ENCODE measurements at places on chromosomes 4 and X.

DNA sequence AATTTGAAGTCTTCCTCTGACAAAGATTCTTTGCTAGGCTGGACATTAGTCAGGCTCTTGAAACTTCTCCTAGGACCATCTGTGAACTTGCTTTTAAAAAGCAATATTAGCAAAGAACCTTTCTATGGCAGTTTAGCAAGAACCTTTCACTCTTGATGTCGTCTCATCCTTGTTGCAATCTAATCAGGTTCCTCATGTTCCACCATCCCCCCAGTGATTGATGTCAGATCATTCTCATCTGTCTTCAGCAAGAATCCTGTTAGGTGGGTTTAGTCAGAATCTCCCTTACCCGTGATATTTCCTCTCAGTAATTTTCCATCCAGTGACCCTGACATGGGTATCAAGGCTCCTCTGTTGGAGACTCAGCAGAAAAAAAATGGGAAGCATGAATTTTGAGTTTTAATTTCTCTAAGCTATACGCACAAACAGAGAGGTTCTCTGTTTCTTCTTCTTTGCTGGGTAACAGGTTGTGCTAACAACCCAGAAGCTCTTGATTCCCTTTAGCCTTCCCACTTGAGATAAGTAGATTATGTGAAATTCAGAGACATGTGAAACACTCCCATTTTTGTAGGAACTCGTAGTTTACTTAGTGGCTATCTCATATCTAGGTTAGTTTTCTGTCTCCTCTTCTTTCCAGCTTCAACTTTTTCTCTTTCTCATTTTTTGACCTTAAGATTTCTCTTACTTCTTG lies 507.4 kb downstream of the C4orf33 start:
- no peak for DNase-seq

DNA sequence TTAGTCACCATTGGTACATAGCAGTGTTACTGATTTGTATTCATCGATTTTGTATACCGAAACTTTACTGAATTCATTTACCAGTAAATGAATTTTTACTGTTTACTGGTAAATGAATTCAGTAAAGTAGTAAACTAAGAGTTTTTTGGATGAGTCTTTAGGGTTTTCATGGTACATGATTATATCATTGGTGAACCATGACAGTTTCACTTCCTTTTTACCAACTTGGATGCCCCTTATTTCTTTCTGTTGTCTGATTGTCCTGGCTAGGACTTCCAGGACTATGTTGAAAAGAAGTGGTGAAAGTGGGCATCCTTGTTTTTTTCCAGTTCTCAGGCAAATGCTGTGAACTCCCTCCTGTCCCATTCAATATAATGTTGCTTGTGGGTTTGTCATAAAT lies 494.9 kb downstream of the GALNTL6 start:
- no peak for DNase-seq

DNA sequence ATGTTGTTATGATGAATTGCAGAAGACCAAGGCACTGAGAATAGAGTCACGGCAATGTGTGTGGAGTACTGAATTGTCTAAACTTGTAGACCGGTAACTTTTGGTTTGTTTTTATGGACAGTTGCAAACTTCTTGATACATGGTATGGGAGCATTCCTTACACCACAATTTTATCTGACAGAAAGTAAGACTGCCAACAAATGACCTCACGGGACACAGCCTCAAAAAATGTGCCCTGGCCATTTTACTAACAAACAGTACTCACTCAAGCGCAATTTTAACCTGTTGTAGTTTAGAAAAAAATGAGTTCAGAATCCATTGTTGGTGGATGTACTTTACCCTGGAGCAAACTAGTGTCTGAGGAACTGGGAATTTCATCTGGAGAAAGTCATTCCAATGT lies 321.2 kb downstream of the CAMK2D start:
- no peak for DNase-seq

GRCh38 chrX:40420899-40421729 lies 159.7 kb upstream of the ATP6AP2 start:
- DNase-seq = no peak

GRCh38 chrX:39645178-39645895 lies 452.4 kb downstream of the BCOR start:
- peak; percentile 12 for DNase-seq

DNA sequence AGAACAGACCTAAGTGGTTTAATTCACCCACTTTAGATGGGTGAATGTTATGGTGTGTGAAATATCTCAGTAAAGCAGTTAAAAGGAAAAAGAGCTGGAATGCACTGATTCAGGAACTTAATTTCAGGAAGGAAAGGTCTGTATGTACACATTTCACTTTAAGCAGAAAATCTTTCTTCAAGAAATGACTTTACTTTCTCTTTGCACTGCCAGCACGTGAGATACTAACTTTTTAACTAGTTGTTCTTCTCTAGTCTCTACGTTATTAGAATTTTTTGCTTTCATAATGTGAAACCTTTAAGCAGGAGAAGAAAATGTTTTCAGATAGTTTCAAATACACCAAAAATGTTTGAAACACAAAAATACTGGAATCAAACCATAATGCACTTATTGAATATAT lies 18.8 kb downstream of the C4orf46 start:
- no peak for DNase-seq

- no peak for DNase-seq
Measured at GRCh38 chr4:75702919-75703411, 21.4 kb upstream of the USO1 start.

- no peak for DNase-seq
Measured at GRCh38 chr4:120881351-120881750, 41.2 kb downstream of the PRDM5 start.

DNA sequence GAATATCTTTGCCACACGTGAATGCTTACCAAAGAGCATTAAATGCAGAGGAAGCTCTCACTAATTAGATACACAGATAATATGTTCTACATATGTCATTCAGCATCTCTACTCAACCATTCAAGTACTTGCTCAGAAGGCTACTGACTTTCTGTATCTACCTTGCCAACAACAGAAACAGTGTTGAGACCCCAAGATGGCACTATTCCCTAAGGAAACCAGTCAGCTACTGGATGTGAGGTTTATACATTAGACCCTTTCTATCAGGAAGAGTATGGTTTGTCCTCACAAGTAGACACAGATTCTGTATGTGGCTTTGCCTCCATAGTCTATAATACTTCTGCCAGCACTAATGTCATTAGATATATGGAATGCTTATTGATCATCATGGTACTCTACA lies 443.9 kb upstream of the INTU start:
- no peak for DNase-seq

- DNase-seq = no peak
Measured at GRCh38 chr4:38781854-38782261, 932 bp downstream of the TLR10 start.

- no peak for DNase-seq
Measured at GRCh38 chr4:175536852-175537453, 275.1 kb downstream of the GPM6A start.

DNA sequence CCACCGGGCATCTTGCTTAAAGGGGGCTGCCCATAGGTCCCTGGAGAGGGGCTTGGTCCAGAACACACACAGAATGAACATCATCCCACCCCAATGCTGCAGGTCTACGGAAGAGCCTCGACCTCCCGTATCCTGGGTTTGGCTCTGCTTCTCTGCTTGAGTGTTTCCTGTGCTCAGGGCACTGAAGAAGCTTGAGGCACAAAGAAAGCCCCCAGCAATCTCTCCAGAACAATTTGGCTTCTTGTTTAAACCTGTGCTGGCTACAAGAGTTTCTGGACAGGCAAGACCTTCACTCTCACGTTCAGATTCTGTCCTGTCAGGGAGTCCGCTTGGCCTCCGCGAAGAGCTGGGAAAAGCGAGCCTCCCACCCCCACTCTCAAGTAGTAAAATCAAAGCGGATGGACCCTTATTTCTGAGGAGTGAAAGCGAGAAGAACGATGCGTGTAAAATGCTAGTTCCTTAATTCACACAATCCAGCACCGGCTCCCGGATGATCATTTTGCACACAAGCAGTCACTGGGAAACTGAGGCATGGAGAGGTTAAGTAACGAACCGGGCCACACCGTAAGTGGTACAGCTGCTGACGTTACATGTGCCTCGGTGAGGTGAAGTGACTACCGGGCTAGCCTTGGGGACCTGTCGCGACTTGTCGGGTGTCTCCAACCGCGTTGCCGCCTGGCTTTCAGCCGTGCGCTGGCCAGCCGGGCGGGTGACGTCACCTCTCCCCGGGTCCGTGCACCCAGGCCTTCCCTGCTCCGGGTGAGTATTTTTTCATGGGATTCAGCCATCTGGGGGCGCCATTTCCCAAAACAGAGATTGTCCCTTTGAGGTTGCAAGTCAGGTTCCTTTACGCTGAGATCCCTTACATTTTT lies 3.1 kb upstream of the SFRP2 start:
- peak; percentile 23 for DNase-seq

- no peak for DNase-seq
Measured at GRCh38 chr4:94642561-94642866, 115.2 kb upstream of the BMPR1B start.

GRCh38 chr4:107824350-107825071 lies at the start of gene SGMS2:
SGMS2 (plus strand) TSS chr4:107824932; CDS start chr4:107895554, 70,622 bp downstream.
- DNase-seq = peak; percentile 13

- DNase-seq = no peak
Measured at GRCh38 chrX:3379111-3379510, 32.7 kb upstream of the MXRA5 start.

DNA sequence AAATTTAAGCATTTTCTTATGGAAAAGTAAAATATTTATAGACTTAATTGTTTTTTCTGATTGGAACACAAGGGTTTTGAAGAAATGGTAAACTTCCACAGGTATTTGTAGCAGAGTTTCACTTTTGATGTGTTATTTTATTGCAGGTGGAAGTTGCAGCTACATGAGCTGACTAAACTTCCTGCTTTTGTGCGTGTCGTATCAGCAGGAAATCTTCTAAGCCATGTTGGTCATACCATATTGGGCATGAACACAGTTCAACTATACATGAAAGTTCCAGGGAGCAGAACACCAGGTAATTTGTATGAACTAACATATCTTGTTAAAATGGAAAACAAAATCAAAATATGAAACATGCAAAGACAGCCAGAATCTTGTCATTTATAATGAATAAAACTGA lies 117.4 kb downstream of the DIPK2B start:
- peak; percentile 14 for DNase-seq

DNA sequence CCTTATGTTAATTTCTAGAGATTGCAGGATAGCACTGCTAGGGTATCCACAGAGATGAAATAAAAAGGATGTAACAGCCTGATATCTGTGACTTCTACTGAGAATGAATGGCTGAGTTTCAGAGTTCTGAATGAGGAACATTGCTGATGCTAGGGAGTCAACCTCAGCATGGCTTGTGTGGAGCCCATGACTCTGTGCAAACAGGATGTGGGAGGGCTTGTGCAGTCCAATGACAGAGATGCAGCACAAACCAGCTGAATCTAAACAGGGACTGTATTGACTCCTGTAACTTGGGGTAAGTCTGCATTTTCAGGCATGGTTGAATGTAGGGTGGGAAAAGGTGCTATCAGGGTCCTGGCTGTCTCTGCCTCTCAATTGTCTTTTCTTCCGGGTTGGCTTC lies 5.3 kb upstream of the RASL11B start:
- no peak for DNase-seq

DNA sequence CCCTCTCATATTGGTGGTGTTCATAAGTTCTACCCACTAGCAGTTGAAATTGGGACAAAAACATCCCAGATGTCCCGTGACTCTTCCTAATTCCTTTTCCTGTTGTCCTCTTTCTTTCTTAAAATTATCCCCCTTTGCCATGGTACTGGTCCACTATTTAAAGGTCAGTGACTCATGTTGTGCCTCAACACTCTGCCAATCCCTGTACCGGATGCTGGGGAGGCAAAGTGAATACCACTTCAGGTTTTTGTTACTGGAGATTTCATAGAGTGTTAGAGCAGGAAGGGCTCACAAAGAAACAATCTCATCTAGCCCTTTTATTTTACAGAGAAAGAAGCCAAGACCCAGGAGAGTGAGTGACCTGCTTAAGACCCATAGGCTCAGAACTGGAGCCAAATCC lies 24.6 kb downstream of the SEPTIN11 start:
- DNase-seq = no peak

- no peak for DNase-seq
Measured at GRCh38 chr4:140743194-140743931, 12.8 kb downstream of the TBC1D9 start.

DNA sequence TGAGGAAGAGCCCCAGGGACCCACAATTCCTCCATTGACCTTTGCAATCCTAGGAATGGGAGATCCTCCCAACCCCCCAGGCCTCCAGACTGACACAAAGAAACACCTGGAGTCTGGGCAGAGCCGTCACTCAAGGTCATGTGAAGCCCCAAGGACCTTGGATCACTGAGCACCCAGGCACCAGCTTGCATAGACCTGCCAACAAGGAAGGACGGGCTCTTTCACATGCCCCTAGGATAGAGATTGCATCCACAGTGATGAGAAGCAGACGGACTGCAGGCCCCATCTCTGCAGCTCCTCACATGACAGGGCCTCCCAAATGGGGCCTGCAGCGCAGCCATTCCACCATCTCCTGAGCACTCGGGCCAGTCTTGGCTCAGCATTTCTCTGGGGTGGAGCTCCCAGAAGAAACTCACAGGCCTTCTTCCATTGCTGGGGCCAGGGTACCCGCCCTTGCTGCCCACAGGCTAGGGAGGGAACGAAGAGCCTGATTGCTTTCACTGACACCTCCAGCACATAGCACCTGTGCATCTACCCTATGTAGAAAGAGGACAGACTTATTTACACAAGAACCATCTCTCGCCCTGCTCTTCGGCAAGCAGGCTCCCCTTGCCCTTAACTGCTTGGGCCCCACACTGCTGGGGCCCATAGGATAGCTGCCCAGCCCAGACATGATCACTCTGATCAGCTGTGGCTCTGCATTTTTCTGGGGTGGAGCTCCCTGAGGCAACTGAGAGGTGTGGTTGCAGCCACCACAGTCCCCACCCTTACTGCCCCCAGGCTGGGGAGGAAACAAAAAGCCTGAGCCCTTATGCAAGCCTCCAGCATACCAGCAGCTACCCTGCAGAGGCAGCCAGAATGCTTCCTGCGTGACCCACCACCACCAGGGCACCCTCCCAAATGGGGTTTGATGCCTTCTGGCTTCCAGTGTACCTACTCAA lies 185.7 kb upstream of the ZCCHC13 start:
- no peak for DNase-seq

- no peak for DNase-seq
Measured at GRCh38 chr4:78477276-78477675, 74.3 kb upstream of the ANXA3 start.

- DNase-seq = no peak
Measured at GRCh38 chrX:149841929-149842328, 39.1 kb upstream of the MAGEA8 start.
